Uterus (tissue), 4 donors: ENCODE measurements at places on chromosomes 5 and 9. TPM values are rescaled to one million over a fixed set of nuclear protein-coding genes. Genes with fewer than 3 reads are reported as not detected.

Gene PIP5K1B
- total RNA-seq = 0.29 TPM

DNA sequence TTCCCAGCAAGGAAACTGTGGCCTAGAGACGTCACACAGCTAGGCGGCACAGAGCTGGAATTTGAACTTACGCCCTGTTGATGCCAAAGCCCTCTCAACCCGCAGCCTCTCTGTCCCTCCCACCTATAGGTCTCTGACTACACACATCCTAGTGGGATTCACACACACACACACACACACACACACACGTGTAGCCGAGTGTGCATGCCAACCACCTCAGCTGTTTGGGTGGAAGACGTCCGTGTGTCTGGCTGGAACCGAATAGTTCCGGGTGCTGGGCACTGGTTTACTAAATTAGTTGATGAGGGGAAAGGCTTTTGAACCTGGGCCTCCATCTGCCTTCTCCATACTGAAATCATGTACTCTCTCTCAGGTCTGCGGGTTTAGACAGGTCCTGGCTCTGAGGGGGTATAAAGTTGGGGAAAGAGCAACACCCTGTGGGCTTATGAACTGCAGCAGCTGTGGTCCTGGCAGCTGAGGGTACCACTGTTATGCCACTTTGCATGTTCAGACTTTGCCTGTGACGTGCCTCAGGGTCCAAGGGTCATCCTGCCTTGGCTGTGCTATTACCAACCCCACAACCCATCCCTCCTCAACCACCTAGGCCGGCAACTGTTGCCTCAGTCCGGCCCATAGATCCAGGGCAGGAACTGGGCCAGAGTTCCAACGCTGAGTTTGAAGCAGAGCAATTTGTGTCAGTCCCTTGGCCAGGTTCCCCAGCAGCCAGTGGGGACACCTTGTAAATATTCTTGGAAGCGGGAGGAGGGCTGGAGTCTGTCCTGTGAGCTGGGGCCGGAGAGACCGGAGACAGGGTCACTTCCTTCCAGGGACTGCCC is 50.5 kb downstream of the PSD2 start:
- no peak for DNase-seq

GRCh38 chr5:56319526-56320181 is 86.5 kb upstream of the ANKRD55 start:
- peak; percentile 74 for DNase-seq

GRCh38 chr9:111598733-111599091 is 735 bp downstream of the PTGR1 start:
- peak; percentile 69 for DNase-seq

Gene CBY3
- not detected for total RNA-seq

DNA sequence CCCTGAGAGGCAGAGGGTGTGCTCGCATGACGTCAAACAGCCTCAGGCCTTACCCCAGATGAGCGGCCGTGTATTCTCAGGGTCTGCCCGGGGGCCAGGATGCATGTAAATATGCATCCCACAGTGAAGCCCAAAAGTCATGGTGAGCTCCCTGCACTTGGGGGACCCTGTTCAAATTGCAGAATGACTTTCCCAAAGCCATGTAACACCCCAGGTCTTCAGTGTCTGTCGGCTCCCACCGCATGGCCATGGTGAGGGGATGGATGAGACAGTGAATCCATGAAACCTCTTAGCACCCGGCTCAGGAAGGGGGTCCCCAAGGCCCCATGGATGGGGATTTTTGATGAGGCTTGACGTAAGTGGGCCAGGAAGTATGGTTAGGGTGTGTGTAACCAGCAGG is 9.3 kb upstream of the COL5A1 start:
- no peak for DNase-seq

DNA sequence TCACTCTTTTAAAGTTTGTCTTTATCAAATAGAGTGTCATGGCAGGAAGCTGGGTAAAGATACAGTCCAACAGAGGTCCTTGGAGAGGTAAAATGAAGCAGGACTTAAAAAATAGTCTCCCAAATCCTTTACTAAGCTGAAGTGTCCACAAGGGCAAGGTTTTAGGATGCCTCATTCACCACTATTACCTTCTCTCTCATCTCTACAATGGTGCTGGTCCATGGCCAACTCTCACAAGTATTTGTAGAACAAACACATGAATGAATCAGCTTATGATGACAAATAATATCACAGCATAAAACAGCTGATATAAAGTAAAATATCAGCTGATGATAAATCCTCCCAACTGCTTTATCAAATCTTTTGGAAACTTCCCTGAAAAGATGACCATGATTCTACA is 162.3 kb upstream of the ZNF462 start:
- no peak for DNase-seq

GRCh38 chr9:131627648-131628458 is 82.5 kb downstream of the PRRT1B start:
- DNase-seq = no peak

- no peak for DNase-seq
These were observed 20.0 kb downstream of the ANKRD33B start for GRCh38 chr5:10583663-10584572.

- DNase-seq = no peak
These were observed 418.0 kb downstream of the PLK2 start for GRCh38 chr5:58041884-58042283.

Gene SYK
- 7.4 TPM for total RNA-seq

GRCh38 chr5:37580106-37580505 is 201.0 kb downstream of the WDR70 start:
- DNase-seq = no peak

DNA sequence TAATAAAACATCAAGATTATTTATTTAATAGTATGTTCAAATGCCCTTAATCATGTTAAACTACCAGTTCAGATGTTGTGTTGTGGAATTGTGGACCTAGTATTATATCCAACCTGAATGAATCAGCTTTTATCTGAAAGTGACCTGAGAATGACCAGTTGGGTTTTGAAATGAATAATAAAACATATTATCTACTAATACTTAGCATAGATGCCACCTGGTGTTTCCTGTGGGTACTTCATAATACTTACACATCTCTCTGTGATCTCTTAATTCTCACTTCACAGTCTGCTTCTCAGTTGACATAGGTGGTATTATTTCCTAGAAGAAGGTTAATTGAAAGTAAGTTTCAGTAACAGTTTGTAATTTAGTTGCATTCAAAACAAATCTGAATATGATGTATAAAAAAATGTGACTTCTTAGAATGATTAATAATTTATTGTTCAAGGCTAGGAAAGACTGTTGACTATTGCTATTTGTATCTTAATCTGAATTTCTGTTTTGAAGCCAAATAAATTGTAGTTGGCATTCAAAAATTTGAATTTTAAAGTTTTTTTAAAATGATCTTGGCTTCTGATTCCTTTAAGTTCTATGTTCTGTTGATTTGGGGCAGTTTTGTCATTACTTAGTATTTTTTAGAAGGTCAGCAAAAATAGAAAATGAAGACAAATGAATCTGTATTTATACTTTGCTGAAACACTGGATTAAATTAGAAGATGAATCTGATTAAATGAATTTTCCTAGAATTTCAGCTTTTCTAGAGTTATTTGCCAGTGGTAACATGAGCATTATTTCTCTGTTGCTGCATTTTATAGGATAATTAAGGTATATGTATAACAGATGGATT is 48.2 kb downstream of the KIF2A start:
- DNase-seq = no peak

Gene PCDHA11
- total RNA-seq = 2.1 TPM

- no peak for DNase-seq
These were observed 18.5 kb upstream of the SLC24A2 start for GRCh38 chr9:19807182-19807892.

GRCh38 chr9:4079906-4080305 is 220.0 kb downstream of the GLIS3 start:
- no peak for DNase-seq

Gene SPACA9
- total RNA-seq = 7.0 TPM

Gene EXD3
- total RNA-seq = 11.8 TPM

DNA sequence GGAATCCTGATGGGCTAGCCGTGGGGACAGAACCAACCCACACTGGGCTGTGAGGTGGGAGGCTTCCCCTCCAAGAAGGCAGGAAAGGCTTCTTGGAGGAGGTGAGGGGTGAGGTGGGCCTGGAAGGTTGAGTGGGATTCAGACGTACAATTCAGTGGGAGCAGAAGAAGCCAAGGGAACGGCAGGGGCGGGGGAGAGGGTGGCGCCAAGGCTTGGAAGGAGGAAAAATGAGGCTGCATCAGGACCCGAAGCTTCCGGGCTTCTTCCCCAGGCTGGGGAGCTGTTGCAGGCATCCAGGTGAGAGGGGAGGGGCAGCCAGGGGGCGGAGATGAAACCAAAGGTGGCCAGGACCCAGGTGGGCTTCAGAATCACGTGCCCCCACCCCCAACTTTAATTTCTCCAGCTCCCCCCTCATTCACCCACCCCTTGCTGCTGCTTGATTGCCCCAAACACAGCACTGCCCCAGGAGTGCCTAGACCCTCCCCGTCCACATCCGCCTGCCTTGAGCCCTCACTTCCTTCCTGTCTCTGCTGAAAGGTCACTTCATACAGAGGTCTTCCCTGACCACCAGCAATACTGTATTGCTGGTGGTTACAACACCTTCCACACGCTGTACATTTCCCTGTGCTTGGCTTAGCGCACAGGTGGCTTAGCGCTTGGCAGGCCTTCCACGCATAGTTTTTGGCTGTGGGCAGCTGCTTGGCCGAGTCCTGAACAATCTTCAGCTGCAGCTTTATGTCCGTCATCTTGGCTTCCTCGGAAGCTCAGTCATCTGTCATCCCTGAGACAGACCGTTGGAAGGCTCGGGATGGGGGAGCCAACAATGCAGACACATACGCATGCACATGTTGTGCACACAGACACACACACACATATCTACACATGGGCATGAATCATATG is 193.5 kb downstream of the RGS3 start:
- no peak for DNase-seq

GRCh38 chr9:100098046-100098886 is 534 bp downstream of the ERP44 start:
- peak; percentile 17 for DNase-seq

Gene SLC27A6
- not detected for total RNA-seq

Gene TMC1
- under 0.01 TPM for total RNA-seq

Gene CHSY3
- total RNA-seq = 2.8 TPM
